Suprapubic skin (tissue), 4 donors: ENCODE measurements at places on chromosomes 4 and X.
A peak's percentile ranks its signal among the peaks of the same experiment; 100 is the strongest.

- H3K27ac ChIP-seq: no peak overlapping the region
- H3K4me1 ChIP-seq: no peaks in the 10 kb centered on the region
- H3K4me3 ChIP-seq: no peak overlapping the region
Measured at GRCh38 chr4:80027611-80028010, 45.4 kb downstream of the ANTXR2 start.

- H3K36me3 ChIP-seq: no peaks in the 10 kb centered on the region
- no peak overlapping the region for H3K4me3 ChIP-seq
- H3K4me1 ChIP-seq: no peaks in the 10 kb centered on the region
- no peak for DNase-seq
- no peak overlapping the region for H3K27ac ChIP-seq
Measured at GRCh38 chr4:38034986-38035882, 75.0 kb downstream of the PTTG2 start.

DNA sequence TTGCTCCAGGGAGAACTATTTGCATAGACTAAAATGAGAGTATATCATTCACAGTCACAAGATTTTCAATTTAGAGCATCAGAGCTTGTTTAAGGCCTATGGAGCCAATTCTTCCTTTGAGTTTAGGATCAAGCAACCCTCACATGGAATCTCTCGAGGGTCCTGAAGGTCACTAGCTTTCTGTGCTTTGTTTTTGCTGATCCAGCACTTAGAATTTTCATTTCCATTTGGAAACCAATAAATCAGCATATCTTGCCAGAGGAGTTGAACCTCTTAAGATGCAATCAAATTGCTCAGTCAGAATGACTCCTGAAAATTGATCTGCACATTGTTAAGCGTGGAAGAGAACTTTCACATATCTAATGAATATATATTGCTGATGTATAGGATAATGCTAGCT, 1039.6 kb downstream of the PDHA2 start:
- no peak for DNase-seq
- no peak overlapping the region for H3K4me3 ChIP-seq
- H3K27me3 ChIP-seq: no peaks in the 10 kb centered on the region
- H3K36me3 ChIP-seq: no peaks in the 10 kb centered on the region
- H3K4me1 ChIP-seq: no peaks in the 10 kb centered on the region

DNA sequence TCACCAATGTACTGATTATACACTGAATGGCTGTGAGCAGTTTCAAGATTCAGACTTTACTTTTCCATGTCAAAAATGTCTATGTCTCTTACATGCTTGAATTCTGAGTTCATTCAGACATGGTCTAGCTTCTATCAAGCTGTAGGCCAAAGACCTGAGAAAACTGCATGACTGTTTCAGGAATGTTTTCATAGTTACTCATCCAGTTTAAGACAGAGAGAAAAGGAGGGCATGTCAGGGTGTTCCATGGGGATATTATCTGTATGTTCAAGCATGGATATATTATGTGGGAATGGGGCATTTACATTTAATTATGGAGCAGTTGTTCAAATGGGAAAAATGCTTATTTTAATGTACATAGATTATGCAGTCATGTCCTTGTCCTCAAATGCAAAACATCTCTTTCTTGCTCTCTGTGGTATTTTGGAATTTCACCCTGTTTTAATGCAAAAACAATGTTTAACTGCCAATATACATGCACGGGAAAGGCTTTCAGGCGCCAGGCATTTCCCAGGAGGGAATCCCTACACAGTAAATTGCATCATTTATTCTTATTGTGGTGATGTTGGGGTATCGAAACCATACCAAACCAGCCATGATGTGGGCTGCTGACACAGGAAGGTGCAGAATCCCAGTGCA, 429.1 kb upstream of the INTU start:
- H3K27ac ChIP-seq: no peak overlapping the region
- no peaks in the 10 kb centered on the region for H3K27me3 ChIP-seq
- no peaks in the 10 kb centered on the region for H3K36me3 ChIP-seq

DNA sequence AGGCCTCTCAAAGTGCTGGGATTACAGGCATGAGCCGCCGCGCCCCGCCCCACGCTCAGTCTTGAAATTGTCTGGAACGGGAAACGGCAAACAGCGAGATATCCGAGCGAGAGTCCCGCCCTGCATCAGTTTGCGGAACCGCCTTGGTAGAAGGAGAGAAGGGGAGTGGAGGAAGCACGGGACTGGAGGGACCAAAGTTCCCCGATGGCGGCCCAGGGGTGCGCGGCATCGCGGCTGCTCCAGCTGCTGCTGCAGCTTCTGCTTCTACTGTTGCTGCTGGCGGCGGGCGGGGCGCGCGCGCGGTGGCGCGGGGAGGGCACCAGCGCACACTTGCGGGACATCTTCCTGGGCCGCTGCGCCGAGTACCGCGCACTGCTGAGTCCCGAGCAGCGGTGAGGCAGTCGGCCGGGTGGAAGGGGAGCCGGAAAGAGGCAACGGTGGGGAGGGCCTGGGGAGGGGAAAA, at the start of gene BST1:
TSS of gene BST1 (plus strand) at position 125 of the 463 bp plus-strand sequence. CDS start at position 205, 80 bp downstream.
- no peaks in the 10 kb centered on the region for H3K36me3 ChIP-seq
- peak within 1 kb of the TSS; percentile 55 for H3K4me3 ChIP-seq
- no peaks in the 10 kb centered on the region for H3K27me3 ChIP-seq
- H3K27ac ChIP-seq: peak within 1 kb of the TSS; percentile 1
- peaks cover 19% of the 10 kb centered on the region for H3K4me1 ChIP-seq

GRCh38 chr4:121370729-121371325, 10.0 kb downstream of the QRFPR start:
- H3K27ac ChIP-seq: no peak overlapping the region
- DNase-seq: no peak
- H3K36me3 ChIP-seq: no peaks in the 10 kb centered on the region
- H3K4me3 ChIP-seq: no peak overlapping the region

DNA sequence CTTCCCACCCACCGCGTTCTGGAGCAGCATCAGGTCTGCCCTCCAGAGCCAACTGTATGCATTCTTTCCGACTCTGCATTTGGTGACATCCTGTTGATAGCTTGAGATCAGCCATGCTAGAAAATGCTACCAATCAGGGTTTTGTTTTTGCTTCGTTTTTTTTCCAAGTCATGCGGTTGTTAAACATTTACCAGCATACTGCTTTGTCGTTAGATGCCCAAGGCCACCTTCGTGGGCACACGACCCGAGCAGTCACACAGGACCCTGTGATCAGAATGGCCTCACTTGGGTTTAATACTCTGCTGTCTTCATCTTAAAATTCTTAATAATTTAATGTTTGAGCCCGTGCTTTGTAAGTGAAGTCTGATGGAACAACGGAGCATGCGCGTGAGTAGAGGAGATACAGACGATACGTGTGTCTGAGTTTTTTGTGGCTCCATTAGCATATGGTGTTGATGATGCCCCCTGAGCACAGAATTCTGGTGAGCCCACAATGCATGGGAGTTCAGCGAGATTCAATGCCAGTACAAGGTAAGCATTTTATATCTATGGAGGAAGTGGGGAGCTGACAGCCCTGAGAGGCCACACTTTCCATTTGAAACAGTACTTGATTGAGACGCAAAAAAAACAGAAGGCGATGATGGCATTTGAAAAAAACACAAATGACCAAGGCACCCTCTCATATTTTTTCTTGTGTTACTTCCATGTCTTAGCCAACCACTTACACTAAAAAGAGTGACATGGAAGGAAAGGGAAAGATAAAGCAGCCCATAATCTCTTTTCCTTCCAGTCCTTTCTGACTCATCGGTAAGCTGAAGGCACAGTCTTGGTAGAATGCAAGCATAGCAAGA, 323.6 kb downstream of the BCOR start:
- no peak overlapping the region for H3K4me3 ChIP-seq
- H3K27ac ChIP-seq: no peak overlapping the region
- no peaks in the 10 kb centered on the region for H3K36me3 ChIP-seq
- no peak for DNase-seq
- no peaks in the 10 kb centered on the region for H3K27me3 ChIP-seq
- H3K4me1 ChIP-seq: no peaks in the 10 kb centered on the region

DNA sequence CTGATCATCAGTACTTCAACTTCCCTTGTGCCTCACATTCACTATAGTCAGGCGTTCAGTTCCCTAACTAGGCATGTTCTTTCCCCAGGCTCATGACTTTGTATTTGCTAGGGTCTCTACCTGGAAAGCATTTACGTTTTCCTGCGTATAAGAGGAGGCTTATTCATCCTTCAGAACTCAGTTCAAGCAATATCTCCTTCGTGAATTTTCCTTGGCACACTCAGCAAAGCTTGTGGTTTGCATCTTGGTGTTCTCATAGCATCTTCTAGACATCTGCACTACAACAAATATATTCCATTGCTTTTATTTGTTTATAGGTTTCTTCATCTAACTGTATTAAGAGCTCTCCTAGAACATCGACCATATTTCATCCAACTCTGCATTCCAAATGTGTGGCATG, 2.6 kb downstream of the CXCL6 start:
- H3K27ac ChIP-seq: no peak overlapping the region
- H3K4me1 ChIP-seq: peaks cover 10% of the 10 kb centered on the region
- H3K36me3 ChIP-seq: no peaks in the 10 kb centered on the region
- peaks cover 39% of the 10 kb centered on the region for H3K27me3 ChIP-seq

- no peak for DNase-seq
- H3K4me1 ChIP-seq: no peaks in the 10 kb centered on the region
- no peak overlapping the region for H3K27ac ChIP-seq
- no peaks in the 10 kb centered on the region for H3K27me3 ChIP-seq
Measured at GRCh38 chr4:128688846-128689437, 120.6 kb upstream of the JADE1 start.

DNA sequence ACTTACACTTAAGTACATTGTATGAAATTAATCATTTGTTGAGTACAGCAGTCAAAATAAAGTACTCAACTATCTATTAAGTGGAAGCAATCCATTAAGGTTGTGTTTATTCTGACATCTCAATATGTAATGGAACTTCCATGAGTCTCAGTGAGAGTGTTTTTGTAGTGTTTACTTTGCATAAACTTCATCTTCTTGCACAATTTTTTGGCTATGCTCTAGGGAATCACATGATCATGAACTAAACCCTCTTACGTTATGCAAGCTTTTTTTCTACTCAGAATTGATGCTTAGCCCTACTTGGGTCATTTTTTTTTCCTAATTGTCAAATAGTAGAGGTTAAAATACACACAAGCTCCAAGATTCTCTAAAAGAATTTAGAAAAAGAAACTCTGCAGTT, 21.1 kb upstream of the PIGA start:
- no peak overlapping the region for H3K27ac ChIP-seq
- H3K27me3 ChIP-seq: no peaks in the 10 kb centered on the region
- H3K36me3 ChIP-seq: no peaks in the 10 kb centered on the region
- H3K4me3 ChIP-seq: no peak overlapping the region
- no peaks in the 10 kb centered on the region for H3K4me1 ChIP-seq

DNA sequence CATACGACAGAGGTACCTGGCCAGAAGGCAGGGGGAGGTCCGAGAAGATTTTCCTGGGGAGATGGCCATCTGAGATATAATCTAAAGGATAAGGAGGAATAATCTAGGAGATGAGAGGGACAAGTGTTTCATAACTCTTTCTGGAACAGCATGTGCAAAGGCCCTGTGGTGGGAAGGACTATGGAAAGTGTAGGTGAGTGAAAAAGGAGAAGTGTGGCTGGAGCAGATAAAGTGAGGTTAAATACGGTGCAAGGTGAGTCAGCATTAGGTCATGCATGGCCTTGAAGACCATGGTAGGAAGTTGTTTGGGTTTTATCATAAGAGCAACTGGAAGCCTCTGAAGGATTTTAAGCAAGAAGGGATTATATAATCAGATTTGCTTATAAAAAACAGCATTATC, 34.6 kb upstream of the MTM1 start:
- H3K4me1 ChIP-seq: no peaks in the 10 kb centered on the region
- no peak for DNase-seq
- no peak overlapping the region for H3K4me3 ChIP-seq
- no peak overlapping the region for H3K27ac ChIP-seq

DNA sequence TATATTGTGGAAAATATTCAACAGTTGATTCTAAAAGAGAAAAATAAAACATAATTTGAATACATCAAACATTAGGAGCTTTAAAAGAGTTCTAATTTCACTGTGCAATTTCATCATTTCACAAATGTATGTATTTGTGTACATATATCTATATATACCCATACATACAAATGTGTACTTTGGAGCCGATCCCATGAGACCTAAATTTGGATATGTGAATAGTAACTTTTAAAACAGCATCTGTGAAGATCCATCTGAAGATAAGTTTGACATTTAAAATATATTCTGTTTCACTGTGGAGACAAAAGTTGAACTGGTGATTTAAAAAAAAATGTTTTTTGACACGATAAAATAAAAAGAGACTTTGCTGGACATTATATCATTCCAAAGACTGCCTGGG, 374.0 kb downstream of the TMA16 start:
- DNase-seq: no peak
- no peaks in the 10 kb centered on the region for H3K4me1 ChIP-seq
- no peak overlapping the region for H3K27ac ChIP-seq

DNA sequence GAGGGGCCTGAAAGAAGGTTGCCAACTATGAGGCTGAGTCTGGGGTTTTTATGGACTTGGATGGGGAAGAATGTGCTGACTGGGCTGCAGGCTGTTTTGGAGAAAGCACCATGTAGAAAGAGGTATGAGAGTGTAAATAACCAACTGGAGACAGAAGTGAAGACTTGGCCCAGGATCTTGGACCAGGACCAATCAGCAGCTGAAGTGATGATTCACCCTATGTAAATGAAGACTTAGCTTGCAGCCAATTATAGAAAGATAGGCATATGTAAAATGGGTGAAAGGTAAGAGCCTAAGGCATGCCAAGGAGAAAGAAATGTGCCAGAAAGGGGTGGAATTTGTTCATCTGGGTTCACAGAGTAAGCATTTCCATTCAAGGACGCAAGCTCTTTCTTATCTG, 856.7 kb upstream of the PRKX start:
- no peak for DNase-seq
- H3K27me3 ChIP-seq: no peaks in the 10 kb centered on the region
- H3K27ac ChIP-seq: no peak overlapping the region

DNA sequence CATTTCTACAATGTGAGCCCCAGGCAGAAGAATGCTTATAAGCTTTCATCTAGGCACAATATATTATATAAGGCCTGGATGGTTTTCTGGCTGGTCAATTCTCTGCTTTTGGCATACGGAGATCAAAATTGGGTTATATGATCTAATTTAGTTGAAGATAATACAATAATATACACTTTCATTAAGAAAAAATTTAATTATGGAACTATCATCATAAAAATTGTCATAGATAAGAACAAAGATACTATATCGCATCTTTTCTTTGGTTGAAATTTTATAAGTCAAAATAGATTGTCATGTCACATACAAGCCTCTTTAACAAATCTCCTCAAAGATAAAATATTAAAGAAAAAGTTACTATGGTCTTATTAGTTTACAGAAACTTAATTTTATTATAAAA, 17.1 kb downstream of the DMD start:
- H3K36me3 ChIP-seq: no peaks in the 10 kb centered on the region
- H3K27ac ChIP-seq: no peak overlapping the region
- no peaks in the 10 kb centered on the region for H3K27me3 ChIP-seq
- DNase-seq: no peak
- no peaks in the 10 kb centered on the region for H3K4me1 ChIP-seq
- H3K4me3 ChIP-seq: no peak overlapping the region

DNA sequence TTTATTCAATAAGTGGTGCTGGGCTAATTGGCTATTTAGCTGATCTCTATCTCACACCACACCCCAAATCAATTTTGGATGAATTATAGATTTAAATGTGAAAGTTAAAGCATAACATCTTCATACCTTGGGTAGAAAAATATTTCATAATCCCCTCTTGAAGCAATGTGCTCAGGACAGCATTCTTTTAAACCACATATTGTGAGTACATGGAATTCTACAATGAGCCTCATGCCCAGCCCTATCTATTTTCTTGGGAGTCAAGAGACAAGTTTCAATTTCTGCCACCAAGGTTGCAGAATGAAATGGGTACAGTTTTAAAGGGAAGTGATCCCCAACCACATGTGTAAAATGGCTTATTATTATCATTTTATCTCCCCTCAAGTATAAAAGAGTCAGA, 30.6 kb upstream of the GPRIN3 start:
- no peak overlapping the region for H3K4me3 ChIP-seq
- H3K27ac ChIP-seq: no peak overlapping the region
- no peak for DNase-seq
- H3K27me3 ChIP-seq: no peaks in the 10 kb centered on the region
- no peaks in the 10 kb centered on the region for H3K36me3 ChIP-seq
- H3K4me1 ChIP-seq: no peaks in the 10 kb centered on the region
